ENCODE measurements at places on chromosomes 3 and 15.

DNA sequence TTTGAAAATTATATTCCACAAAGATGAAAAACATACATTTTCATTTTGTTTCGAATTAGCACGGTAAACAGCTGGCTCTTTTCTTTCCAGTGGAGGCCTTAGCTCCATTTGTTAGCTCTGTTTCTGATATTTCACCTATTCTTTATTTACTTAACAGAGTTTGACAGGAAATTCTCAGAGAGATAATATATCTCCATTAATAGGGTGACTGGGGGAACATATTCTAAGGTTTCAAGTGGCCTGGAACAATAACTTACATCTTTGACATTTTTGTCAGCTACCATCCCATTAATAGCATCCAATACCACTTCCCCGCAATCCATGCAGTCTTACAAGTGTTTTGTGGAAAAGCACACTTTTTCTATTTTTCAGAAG is 577.6 kb upstream of the MDFIC2 start:
- DNase-seq: no peak

GRCh38 chr3:52234516-52235447 is 4.2 kb downstream of the TWF2 start:
- no peak for DNase-seq

GRCh38 chr3:56829533-56829932 is 27.8 kb upstream of the ARHGEF3 start:
- no peak for DNase-seq

DNA sequence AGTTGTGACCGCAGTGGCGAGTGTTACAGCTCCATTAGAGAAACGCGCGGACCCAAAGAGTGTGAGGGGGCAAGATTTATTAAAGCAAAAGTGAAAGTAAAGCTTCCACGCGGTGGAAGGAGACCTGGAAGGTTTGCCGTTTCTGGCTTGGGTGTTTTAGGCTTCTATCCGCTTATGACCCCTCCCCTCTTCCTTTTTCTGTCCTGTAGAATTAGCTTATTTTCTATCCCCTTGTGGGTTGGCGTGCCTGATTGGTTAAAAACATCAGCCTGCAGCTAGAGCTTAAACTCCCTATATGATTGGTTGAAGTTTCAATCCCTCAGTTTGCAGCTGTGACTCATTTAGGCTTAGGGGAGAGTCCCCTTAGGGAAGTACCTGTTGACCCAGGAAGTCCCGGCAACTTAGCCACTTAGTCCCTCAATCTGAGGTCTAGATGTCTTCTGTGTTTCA is 39.6 kb downstream of the C3orf38 start:
- no peak for DNase-seq

DNA sequence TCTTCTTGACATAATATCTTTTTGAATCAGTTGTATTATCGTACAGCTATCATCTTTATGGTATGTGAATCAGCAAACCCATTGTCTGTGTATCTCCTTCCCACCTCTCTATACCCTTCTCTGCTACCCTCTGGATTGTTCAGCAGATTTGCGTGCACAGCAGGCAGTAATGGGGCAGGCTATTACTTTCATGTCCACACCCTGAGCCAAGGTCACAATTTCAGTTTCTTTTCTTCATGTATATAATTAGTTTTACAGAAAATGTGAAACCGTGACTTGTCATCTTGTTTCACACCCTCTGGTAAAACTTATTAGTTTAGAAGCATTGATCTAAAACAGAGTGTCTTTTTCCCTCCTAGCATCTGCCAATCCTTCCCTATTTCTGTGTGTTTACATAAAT is 770.4 kb upstream of the SEMA6D start:
- no peak for DNase-seq

Measured in activated effector memory CD4-positive, alpha-beta T cell treated with Interleukin-2 at 50 U/mL for 16 hours (primary cell).